ENCODE measurements at places on chromosomes 13 and 19. TPM values are rescaled to one million over a fixed set of nuclear protein-coding genes. Genes with fewer than 3 reads are reported as not detected.

DNA sequence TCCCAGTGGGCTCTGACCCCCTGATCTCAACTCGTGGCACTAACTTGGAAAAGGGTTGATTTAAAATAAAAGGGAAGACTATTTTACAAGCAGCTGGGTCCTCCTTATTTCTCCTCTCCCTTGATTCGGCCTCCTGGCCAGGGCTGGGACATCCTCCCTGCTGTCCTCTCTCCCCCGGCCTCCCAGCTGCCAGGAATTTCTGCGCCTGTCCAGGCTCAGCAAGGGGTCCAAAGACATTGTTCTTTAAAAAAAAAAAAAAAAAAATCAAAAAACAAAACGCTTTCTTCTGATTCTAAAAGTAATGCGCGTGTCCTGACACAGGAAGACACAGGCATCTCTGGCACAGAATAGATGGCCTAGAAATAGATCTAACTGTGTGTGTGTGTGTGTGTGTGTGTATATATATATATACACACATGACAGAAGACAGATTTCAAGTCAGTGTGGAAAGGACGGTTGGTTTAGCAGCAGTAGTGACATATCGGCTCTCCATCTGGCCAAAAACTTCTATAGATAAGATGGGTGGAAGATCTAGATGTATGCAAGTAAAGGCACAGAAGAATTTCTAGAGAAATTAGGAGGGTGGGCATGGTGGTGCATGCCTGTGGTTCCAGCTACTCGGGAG, 12.3 kb upstream of the LENG8 start:
- DNase-seq: no peak

- DNase-seq: no peak
Observed at GRCh38 chr19:39140594-39140993, 15.0 kb downstream of the PAK4 start.

KLK11 gene
- total RNA-seq: not detected

GRCh38 chr13:106100171-106100919, 435.1 kb downstream of the EFNB2 start:
- DNase-seq: no peak

- no peak for DNase-seq
Observed at GRCh38 chr19:7873304-7874075, 700 bp downstream of the PRR36 start.

DNA sequence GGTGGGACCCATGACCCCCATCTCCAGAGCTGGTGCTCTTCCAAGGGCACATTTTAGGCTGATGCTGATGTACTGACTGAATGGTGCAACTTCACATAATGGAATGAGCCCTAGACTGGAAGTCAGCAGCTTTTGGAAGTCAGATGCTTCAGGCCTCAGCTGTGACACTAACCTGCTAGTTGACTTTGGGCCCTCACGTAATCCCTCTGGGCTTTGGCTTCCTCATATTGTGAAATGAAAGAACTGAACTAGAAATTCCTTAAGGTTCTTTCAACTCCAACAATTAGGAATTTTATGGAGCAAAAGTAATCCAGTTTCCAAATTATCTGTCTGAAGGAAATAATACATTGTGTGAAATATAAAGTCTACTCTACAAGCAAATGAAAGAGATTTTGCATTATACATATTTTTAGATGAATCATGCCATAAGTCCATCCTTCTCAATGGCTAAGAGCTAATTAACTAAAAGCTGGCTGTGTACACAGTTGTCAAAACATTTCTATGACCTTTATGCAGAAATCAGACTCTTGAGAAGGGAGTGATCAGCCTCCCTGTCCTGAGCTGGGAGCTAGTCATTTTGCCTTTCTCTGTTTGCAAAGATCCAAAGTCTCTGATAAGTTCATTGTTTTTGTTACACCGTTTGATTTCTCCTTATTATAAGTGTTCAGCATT, 204.2 kb downstream of the DCLK1 start:
- DNase-seq: peak; percentile 28

GRCh38 chr13:31320946-31321345, 121.2 kb downstream of the B3GLCT start:
- no peak for DNase-seq

- no peak for DNase-seq
Observed at GRCh38 chr19:54154603-54155345, 4.7 kb downstream of the LENG1 start.

- peak; percentile 87 for DNase-seq
Observed at GRCh38 chr19:48967346-48968178, 2.5 kb downstream of the FTL start.

GRCh38 chr19:46913198-46913851, 52.5 kb downstream of the ARHGAP35 start:
- no peak for DNase-seq

DNA sequence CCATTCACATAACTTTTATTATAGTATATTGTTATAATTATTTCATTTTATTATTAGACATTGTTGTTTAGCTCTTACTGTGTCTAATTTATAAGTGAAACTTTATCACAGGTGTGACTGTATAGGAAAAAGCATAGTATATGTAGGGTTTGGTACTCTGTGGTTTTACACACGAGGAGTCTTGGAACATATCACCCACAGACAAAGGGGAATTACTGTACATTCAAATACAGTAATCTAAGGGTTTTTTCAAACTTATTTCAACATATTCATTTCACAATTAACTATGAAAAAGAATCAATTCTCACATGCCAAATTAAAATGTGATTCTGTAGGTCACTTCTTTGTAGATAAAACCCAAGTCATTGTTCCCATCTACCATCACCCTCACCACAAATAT, 46.0 kb downstream of the RBM26 start:
- no peak for DNase-seq

- peak; percentile 89 for DNase-seq
Observed at GRCh38 chr13:41284512-41285288, 21.3 kb upstream of the MTRF1 start.

ERVV-1 gene
- total RNA-seq: not detected

GRCh38 chr19:33270769-33271168, 31.6 kb downstream of the CEBPA start:
- no peak for DNase-seq

DNA sequence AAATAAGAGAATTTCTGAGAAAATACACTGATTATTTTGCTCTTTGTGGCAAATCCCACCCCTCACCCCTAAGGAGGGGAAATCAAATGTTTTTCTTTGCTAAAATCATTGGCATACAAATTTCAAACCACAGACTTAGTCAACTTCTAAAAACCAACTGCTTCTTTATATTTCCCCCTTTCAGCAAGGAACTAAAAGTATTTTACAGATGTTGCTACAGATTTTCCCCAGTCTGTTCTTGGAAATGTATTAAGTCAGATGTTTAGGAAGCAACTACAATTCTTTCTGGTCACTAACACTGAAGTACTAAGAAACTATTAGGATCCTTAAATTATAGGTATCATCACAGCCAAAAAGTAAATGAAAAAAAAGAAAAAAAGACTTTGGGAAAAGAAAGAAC, 6.9 kb downstream of the MTMR6 start:
- DNase-seq: no peak

GRCh38 chr19:3463714-3464586, 16.4 kb downstream of the SMIM24 start:
- no peak for DNase-seq

DNA sequence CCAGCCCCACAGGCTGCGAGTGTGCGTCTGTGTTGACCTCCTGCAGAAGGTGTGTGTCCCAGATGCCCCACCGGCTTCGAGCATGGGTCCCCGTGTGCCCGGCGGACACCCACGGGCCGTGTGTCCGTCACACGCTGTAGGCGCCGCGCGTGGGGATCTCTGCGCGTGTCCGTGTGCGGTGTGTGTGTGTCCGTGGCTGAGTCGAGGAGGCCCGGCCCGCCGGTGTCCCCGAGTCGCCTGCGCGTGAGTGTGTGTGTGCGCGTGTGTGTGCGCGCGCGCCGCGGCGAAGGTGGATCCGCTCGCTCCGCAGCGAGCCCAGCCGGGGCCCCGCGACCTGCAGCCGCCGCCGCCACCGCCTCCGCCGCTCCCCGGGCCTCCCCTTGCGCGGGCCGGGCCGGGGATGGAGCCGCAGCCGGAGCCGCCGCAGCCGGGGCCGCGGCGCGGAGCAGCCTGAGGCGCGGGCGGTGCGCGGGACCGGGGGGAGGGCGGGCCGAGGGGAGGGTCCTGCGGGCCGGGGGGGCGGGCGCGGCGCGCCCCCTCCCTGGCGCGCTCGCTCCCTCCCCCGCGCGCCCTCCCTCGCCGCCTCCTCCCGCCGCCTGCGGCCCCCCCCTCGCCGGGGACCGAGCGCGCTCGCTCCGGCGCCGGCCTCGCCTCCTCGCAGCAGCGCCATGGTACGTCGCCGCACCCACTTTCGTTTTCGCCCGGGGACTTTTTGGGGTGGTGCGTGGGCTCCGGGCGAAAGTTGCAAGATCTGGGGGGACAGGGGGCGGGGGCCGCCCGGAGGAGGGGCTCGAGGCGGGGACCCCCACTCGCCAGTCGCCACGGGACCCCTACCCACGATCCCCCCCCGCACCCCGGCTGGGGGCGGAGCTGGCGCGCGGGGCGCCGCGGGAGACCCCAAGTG, 7.1 kb upstream of the NFIC start:
- DNase-seq: no peak

GRCh38 chr13:114311387-114311786, 2.9 kb upstream of the CHAMP1 start:
- no peak for DNase-seq

ZNF264 gene
- total RNA-seq: 19.5 TPM

GRCh38 chr19:16315825-16316505, 8.7 kb upstream of the KLF2 start:
- DNase-seq: peak; percentile 100

DNA sequence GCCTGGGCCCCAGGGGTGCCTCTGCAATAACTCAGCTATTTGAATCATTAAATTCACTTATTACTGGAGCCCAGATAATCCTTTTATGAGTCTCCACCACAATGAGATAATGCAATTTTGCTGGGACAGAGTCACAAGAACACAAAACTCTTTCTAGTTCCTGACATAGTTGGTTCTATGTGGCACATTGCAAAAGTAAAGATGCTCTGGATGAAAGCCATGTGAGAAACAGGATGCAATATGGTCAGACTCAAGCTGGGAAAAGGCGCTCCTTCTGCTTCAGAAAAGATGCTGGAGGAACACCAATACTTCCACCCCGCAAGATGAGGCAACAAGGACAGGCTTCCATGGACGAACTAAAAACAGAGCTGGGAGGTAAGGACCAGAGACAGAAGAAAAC, 5.7 kb downstream of the ANKRD27 start:
- no peak for DNase-seq

GGACT gene
- total RNA-seq: 9.1 TPM
